ENCODE measurements at places on chromosomes 13 and 19.
A peak's percentile ranks its signal among the peaks of the same experiment; 100 is the strongest.

GRCh38 chr13:57314897-57315520 is 148.0 kb downstream of the PRR20E start:
- no peak for DNase-seq

GRCh38 chr19:14561847-14562351 is 10.0 kb downstream of the NDUFB7 start:
- no peak for DNase-seq

DNA sequence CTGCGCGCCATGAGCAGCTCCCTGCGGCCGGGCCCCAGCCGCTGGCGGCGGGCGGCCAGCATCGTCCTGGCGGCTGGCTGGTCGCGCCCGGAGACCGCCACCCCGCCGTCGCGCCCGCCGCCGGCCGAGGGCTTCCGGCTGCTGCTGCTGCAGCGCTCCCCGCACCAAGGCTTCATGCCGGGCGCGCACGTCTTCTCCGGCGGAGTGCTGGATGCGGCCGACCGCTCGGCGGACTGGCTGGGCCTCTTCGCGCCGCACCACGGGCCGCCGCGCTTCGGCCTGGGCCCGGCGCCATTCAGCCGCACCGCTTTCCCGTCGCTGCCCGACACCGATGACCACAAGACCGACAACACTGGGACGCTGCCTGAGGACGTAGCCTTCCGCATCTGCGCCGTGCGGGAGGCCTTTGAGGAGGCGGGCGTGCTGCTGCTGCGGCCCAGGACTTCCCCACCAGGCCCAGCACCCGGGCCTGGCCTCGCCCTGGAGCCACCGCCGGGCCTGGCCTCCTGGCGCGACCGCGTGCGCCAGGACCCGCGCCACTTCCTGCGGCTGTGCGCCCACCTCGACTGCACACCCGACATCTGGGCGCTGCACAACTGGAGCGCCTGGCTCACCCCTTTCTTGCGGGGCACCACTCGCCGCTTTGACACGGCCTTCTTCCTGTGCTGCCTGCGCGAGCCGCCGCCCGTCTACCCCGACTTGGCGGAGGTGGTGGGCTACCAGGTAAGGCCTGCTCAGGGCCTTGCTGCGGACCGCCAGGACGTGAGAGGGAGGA is 518 bp downstream of the NUDT19 start:
- no peak for DNase-seq

DNA sequence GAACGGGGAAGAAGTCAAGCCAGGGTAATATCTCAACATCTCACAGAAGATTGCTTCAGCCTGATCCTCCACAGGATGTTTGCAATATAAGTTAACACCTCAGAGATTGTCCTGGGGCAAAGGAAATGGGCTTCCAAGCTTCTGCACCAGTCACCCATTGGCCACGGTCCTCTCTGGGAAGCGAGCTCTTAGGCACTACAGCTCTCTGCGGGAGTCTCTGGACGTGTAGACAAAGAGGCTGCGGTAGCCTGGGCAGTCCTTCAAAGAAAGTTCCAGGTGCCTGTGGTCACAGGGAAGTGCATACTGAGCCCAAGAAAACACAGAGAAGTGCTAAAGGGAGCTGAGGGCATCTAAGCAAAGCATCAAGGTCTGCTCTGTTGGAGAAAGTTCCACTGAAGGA is 805.7 kb downstream of the DIAPH3 start:
- DNase-seq = no peak

DNA sequence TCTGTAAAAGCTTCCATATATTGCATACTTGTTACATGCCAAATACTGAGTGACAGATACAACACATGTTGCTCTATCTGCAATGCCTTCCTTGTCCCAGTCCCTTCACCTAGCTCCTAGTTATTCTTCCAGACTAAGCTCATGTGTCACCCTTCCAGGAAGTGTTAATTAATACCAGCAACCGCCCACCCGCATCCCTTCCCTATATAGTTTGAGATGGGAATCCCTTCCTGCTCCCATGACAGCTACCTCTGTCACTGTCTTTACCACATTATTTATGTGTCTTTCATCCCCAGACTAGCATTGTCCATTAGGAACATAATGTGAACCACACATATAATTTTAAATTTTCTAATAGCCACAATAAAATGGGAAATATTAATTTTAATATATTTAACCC is 49.5 kb upstream of the FRY start:
- DNase-seq = no peak

GRCh38 chr13:85564598-85564997 is 234.6 kb downstream of the SLITRK6 start:
- DNase-seq = no peak

DNA sequence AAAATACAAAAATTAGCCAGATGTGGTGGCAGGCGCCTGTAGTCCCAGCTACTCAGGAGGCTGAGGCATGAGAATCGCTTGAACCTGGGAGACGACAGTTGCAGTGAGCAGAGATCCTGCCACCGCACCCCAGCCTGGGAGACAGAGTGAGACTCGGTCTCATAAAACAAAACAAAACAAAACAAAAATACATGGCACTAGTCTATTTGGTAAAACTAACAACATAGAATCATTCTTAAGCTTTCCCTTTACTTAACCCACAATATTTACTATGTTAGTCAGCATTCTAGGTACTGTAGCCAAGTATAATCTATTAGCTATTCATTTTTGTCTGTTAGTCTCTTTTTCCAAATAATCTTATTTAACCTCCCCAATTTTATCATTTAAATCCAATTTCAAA is 1482.8 kb downstream of the SLITRK5 start:
- no peak for DNase-seq

GRCh38 chr19:7535998-7536695 is 630 bp downstream of the PNPLA6 start:
- no peak for DNase-seq

DNA sequence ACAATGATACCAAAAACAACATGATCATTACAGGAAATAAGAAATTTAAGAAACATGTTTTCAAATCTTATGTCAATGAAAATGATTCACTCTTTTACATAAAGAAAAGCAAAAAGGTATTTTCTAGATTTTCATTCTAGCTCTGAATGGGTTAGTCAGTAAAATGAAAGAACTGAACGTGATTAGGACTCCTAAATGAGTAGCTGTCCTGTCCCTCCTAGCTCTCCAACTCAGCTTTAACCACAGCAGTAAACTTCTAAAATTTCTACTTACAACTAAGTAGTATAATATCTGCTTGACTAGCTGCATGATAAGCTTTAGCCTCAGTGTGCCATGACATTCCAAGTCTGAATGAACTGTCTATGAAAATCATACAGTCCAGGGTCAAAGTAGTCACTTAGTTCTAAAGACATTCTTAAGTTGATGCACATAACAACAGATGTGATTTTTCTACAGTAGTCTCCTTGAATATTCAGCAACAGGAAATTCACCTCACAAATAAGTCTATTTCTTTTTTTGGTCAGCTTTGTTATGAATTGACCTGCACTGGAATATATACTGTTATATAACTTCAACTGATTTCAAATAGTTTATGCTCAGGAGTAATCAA is 136.4 kb downstream of the MYCBP2 start:
- DNase-seq = no peak

GRCh38 chr19:50333235-50333736 is 4.1 kb upstream of the KCNC3 start:
- peak; percentile 85 for DNase-seq

DNA sequence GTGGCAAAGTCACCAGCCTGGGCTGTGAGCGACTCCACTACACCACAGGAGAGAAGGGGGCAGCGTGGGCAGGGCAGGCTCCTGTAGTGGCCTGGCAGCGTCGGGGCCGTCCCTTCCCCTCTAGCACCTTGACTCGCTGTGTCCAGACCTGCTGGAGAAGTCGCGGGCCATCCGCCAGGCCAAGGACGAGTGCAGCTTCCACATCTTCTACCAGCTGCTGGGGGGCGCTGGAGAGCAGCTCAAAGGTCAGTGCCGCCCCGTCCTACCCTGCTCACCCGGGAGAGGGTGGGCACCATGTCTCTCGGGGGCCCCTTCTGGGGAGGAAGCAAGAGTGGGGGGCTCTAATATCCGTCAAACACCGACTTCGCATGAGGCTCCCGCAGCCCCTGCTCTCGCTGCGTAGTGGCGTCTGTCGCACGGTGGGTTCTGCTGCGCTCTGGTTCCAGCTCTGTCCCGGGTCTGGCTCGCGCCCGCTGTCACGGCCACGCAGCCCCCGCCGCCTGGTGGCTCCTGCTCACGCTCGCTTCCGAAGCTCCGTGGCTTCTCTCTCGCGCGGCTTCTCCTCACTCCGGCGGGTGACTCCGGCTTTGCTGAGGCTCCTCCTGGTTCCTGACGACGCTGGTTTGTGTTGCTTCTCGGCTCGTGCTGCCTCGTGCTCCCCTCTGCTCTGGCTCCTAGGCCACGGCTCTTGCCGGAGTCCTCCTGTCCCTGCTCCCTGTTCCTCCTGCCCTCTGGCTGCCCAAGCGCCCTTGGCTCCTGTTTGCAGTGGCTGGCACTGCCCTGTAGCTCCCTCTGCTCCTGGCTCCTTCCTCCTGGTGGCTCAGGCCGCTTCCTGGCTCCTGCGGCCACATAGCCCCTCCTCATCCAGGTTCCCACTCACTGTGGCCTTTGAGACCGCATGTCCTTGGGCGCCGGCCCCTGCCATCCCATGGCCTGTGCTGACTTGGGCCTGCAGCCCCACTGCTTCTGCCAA is 27.2 kb downstream of the MYH14 start:
- DNase-seq = no peak

DNA sequence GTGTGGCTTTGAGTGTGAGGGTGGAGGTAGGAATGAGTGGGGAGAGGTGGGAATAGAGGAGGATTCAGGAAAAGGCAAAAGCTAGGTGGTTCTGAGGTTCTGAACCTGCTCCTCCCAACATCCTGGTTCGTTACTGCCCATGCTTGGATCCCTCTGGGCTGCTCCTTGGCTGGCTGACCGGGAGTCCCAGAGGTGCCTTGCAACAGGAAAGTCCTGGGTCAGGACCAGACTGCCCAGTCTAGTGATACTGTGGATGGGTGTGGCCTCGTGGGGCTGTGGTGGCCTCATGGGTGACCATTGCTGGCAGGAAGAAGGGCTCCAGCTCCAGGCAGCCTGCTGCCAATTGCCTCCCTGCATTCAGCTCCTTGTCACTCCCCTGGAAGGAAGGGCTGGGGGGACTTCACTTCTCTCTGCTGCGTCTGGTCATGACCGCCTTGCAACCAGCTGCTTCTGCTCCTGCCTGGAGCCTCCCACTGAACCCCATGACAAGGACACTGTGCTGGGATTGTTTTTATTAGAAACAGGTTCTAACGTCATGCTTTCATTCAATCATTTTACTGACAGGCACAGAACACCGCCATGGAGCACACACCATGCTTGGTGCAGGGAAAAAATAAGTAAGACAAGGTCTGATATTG is 61.5 kb upstream of the UBL3 start:
- no peak for DNase-seq

GRCh38 chr13:34808649-34809048 is 133.4 kb upstream of the NBEA start:
- DNase-seq = no peak

DNA sequence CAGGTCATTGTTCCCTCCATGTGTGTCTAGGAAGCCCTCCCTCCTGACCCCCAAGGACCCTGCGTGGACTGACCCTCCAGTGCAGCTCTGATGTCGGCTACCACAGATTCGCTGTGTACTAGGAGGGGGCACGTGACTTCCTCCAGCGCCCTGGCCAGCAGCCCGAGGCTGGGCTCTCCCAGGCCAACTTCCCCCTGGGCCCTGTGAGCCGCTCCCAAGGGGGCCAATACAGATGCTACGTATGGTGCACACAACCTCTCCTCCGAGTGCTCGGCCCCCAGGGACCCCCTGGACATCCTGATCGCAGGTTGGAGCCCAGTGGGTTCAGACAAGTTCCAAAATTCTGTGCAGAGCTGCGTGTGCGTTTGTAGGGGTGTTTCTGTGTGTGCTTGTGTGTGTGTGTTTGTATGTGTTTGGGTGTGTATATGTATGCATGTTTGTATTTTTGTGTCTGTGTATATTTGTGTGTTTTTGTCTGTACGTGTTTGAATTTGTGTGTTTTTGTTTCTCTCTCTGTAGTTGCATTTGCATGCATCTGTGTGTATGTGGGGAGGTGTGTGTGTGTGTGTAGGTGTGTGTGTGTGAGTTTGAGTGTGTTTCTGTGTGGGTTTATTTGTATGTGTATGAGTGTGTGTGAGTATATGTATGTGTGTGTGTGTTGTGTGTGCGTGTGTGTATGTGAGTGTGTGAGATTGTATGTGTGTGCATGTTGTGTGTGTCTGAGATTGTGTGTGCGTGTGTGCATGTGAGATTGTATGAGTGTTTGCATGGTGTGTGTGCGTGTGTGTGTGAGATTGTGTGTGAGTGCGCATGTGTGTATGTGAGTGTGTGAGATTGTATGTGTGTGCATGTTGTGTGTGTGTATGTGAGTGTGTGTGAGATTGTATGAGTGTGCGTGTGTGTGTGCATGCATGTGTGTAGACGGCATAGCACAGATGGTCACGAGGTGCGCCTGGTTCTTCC is 21.4 kb upstream of the LILRA2 start:
- no peak for DNase-seq

GRCh38 chr13:94053986-94054593 is 425.4 kb downstream of the DCT start:
- no peak for DNase-seq

DNA sequence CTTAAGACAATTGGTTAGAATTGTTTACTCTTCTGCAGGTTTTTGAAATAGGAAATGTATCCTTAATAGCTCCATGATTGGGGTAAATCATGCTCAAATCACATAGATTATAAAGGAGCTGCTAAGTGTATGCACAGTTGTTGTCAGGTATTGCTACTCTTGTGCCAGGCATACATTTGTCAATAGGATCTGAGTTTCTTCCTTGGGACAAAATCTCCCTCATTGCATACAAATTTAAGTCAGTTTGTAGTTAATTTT is 109.3 kb upstream of the MLNR start:
- DNase-seq = no peak

DNA sequence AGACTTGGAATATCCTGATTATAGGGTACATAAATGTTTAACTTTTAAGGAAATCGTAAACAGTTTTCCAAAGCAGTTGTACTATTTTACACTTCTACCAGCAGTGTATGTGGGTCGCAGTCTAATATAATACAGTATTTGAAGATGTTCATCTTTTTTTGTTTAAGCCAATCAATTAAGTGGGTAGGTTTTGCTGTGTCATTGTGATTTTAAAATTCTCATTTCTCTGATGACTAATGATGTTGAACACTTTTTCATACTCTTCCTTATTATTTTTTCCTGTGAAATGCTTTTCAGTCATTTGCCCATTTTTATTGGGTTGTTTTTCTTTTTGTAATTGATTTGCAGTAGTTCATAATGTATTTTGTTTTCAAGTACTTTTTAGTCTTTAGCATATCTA is 2689.7 kb downstream of the PCDH9 start:
- DNase-seq = no peak

Measured in stimulated activated CD4-positive, alpha-beta T cell treated with anti-CD3 and anti-CD28 coated beads, Interleukin-1b, Interleukin-23, amount 100 ng/mL, for 4 hours (primary cell).